CD4-positive, alpha-beta T cell treated with Interferon gamma for 1 hour (primary cell): ENCODE measurements at places on chromosomes 7 and 10.

- DNase-seq: peak; percentile 33
Measured at GRCh38 chr7:150631866-150632864, at the start of gene GIMAP6. GIMAP6 (minus strand) TSS chr7:150632385; CDS start chr7:150630142, 2,243 bp downstream.

DNA sequence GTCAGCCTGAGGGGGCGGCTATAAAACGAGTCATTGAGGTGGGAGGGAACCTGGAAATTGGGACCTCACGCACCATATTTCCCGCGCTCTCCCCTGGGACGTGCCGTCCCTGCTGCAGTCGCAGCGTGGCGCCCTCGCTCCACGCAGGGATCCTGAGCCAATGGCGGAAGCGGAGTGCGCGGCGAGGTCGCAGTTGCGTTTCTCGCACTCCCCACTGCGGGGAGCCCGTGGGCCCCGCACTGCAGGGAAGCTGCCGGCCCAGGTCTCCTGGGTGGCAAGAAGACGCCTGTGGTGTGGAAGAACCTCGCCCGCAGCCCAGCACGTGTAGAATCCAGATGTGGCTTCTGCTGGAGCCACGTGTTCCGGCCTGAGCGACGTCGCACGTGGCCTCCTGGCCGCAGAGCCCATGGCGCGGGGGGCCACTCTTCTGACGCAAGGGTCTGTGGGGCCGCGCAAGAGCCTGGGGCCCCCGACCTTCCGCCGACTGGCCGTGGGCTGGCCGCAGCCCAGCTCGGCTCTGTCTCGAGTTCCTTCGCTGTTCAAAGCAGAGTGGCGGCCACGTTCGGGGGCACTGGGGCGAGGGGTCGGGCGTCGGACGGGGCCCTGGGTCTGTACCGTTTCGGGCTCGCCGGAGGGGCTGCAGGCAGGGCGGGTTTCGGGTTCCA is 26.4 kb downstream of the HIF1AN start:
- DNase-seq: peak; percentile 70

DNA sequence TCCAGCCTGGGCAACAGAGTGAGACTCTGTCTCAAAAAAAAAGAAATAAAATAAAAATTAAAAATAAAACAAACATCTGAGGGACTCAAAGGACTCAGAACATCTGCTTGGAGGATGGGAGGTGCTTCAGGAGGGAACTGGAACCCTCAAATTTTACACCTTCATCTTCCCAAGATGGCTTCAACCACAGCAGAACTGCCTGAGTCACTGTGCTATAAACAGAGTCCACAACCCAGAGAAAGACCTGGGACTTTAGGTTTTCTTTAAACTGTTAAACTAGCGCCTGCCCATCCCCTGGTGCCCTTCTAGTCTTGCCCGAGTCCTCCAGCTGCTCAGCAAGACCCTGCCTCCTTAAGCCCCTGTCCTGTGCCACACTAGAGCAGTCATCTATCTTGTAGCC is 40.8 kb downstream of the RGS10 start:
- no peak for DNase-seq

DNA sequence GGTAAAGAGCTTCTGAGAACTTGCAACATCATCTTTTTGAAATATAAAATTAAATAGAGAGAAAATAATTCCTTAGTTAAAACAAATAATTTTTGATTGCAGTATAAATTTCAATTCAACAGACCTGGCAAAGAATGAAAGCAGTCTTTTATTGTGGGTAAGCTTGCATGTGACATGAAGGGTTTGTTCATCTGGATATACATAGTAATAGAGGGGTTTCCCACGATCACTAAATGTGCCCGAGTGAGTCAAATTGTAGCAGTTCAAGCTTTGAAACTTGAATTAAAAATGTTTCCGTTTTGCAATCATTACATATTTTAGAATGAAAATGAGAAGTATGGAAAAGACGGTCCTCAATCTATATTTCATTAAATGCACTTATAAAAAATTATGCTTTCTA is 658.4 kb upstream of the MBL2 start:
- no peak for DNase-seq

DNA sequence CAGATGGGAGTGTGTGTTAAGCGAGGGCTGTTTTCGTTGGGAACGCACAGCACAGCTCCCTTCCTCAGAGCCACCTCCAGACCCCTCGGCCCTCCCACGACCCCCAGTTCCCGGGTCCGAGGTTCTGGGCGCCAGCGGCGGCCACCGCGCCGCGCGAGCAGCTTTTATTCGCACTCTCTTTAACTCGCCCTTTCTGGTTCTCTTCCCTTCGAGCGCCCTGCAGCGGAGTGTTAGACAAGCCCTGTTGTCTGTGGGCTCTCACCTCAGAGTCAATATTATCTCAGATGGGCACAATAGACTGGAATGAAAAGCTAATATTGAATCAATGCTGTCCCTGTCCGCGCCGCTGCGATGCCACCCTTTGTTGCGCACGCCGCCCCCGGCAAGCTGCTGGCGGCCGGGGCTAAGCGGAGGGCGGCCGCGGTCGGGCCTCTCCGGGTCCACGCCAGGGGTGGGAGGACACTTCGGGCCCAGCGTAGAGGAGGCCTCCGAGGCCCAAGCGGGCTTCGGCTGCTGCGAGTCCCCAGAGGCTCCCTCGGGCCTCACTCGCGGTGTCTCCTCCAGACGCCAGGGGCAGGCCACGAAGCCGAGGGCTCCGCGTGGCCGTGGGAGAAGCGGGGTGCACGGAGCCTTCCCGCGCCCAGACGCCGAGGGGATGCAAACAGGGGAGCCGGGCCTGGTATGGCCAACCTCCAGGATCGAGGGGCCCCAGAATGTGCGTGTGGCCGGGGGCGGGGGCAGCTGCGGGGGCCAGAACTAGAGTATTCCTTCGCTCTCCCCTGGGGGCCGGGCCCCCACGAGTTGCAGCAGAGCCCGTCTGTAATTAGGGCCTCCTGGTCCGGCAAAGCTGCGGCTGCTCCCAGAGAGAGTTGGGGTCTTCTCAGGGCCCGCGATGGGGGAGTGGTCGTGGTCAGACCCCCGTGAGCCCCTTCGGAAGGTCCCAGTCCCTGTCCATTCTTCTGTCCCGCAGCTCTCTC is 7.9 kb upstream of the EMX2 start:
- DNase-seq: no peak

DNA sequence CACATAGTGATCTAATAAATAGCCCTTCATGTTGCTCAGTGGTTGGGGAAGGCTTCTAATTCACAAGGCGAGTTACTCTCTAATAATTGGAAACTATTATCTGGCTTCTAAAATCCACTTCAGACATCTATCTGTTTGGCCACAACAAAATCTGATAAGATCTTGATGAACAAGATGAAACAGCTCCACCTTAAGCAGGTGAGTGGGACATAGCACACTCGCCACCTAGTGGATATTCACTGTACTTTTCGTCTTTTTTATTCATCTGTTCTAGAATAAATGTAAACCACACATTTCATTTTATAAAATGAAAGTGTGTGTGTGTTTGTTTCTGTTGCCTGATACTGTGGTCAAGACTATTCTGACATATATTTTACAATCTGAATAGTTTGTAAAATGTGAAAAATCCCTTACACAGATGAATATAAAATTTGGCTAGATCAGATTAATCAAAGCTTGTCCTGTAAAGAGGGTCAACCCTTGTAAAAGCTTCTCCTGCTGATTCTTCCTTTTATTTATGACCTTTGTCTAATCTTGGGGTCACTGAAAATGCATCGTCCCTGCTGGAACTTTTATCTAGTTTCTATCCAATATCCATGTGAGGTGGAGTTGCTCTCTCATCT is 26.5 kb upstream of the CNTNAP2 start:
- no peak for DNase-seq

DNA sequence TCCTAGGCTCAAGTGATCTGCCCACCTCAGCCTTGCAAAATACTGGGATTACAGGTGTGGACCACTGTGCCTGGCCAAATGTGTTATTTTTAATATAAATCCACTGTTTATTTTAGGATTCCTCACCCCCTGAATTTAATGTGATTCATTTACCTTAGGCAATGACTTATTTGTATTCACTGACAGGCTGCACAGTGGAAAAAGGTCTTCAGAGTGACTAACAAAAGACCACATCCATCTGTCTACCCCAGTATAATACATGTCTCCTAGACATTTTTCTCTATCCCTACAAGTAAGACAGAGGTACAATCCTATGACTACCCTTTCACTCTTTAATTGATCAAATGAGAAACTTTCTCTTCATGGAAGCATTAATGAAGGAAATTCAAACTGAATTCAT is 230.2 kb downstream of the AHR start:
- DNase-seq: no peak

- no peak for DNase-seq
Measured at GRCh38 chr7:86889501-86889900, 170.0 kb downstream of the ELAPOR2 start.

DNA sequence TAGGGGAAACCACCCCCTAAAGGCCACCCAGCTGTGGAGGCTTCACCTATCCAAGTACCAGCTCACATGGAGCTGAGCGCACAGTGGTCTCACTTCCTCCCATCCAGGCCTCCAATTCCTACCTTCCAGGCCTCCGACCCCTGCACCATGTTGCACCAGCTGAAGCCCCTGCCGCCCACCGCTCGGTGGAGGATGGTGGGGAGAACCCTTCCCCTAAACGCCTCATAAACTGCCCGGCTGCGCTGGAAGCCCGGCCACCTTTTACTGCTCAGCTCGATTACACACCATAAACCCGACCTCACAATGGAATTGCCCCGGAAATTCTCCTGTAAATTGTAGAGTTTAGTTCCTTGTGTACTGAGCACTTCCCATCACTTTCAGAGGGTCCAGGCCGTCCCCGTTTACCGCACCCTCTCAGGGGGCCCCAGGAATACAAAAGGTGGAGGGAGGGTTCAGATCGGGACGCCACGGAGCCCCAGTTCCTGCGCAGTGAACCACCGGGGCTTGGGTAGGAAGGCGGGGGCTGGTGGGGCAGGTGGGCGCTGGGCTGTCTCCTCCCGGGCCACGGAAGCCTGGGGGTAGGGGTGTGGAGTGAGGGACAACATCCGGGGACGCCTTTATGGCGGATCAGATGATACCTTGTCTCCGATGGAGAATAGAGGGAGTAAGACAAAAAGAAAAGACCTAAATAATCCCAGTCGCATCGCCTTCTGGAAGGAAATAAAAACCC is 1.4 kb upstream of the HOXA7 start:
- no peak for DNase-seq

- no peak for DNase-seq
Measured at GRCh38 chr10:28410420-28411135, 107.7 kb upstream of the MPP7 start.

- DNase-seq: no peak
Measured at GRCh38 chr10:7944215-7944480, 110.3 kb upstream of the GATA3 start.

DNA sequence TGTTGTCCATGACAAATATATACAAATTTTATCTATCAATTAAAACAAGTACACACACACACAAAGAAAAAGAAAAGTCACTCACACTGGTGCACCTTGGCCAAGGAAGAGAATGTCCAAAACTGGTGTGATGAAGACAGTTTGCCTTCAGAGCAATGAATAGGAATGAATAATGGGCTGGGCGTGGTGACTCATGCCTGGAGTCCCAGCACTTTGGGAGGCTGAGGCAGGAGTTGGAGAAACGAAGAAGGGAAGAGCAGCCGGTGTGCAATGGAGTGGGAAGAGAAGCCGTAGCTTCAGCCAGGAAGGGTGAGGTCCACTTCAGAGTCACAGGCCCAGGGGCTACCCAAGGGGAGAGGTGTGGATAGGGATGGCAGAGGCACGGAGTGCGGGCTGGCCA is 253.6 kb downstream of the CCSER2 start:
- DNase-seq: no peak

- no peak for DNase-seq
Measured at GRCh38 chr10:71807557-71808510, 34.5 kb upstream of the VSIR start.

DNA sequence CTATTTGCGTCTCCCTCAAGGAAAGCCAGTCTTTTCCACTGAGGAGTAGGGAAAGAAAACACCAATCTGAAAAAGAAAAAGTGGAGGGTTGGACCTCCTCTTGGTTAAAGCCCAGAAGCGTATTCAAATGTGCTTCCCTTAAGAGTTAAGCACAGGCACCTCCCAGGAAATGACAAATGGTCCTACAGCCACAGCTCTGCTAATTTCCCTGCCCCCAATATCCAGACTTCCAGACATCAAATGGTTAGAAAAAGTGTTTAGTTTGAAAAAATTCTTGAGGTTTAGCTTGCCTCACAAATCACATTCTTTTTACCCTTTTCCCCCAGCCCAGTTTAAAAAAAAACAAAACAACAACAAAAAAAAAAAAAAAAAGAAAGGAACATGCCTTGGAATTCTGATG is 19.0 kb upstream of the COL1A2 start:
- no peak for DNase-seq

GRCh38 chr7:41795276-41795833 is 92.5 kb upstream of the INHBA start:
- DNase-seq: no peak

DNA sequence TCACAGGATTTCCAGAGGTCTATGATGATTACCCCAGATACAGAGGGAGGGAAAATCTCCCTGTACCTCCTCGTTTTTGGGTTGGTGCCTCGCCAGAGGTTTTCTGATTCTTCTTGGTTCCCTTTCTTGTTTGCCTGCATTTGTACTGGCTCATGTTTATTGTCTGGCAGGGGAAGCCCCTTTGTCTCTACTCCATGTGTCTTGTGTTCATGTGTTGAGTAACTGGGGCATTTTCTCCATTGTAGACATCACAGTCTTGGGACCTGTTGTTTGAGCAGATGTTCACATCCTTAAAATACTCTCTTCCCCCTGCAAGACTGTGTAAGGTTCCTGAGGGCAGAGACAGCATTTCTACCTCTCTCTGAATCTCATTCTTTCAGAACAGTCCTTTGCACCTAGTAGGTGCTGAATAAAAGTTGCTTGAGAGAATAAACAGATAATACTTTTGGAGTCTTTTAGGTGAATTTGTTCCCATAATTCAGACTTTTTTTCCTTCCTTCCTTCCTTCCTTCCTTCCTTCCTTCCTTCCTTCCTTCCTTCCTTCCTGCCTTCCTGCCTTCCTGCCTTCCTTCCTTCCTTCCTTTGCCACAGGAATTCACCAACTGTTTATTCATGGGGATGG is 25.1 kb downstream of the CDK14 start:
- DNase-seq: no peak

DNA sequence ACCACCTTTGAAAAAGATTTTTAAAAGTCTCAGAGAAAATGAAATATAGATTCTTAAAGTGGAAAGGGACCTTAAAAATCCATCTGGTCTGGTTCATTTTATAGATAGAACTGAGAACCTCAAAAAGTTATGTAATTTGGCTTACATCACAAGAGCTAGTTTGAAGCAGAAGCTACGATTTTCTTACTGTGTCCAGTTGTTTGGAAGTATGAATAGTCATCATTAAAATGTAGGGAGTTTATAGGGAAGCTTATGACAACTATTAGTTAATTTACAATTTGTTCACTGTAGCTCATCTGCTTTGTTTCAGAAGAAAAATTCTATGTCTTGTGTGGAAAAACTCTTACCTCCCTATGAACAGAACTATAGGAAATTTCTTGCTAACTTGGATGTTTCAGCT is 26.9 kb downstream of the ZEB1 start:
- no peak for DNase-seq
